ENCODE measurements at places on chromosomes 4 and X.

DNA sequence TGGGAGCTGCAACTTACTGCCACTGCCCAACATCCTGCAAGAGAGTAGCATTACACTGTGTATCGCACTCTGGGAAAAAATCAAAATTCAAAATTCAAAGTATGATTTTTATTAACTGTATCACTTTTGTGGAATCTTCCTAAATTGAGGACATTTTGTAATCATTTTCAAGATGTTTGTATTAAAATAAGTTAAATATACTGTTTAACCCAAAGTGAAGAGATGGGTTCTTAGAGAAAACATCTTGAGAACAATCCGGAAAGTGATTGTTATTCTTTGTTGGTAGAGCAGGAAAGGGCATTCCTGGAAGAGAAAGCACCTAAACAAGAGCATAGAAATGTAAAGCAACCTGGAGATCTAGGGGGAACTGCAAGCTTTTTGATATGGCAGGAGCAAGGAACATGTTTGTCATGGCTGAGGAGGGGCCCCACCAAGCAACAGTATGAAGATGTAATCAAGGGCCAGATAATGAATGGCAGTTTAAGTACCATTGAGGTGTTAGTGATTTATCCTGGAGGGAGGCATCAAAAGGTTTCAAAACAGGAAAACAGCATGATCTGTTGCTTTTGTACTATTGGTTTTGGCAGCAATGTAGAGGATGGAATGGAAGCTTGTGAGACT is 14.1 kb upstream of the SEC24D start:
- DNase-seq, result no peak

GRCh38 chr4:156169011-156169410 is 215.3 kb upstream of the CTSO start:
- no peak for DNase-seq

DNA sequence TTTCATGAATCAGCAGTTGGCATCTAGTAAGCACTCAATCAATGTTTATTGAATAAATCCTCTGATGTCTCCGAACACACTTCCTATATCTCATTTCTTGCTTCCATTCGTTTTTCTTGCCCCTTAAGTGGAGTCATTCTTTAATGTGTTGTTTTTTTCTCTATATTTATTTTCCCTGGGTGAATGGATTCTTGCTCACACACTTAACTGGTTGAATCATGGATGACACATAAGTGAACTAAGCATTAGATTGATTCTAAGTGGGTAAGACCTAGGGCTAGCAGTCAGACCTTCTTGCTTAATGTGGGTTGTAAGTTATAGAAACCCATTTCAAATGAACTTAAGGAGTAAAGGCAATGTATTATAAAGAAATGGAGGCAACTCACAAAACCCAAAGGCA is 111.1 kb downstream of the RTL3 start:
- DNase-seq, result no peak

GRCh38 chr4:176439611-176440010 is 119.8 kb downstream of the SPCS3 start:
- no peak for DNase-seq

DNA sequence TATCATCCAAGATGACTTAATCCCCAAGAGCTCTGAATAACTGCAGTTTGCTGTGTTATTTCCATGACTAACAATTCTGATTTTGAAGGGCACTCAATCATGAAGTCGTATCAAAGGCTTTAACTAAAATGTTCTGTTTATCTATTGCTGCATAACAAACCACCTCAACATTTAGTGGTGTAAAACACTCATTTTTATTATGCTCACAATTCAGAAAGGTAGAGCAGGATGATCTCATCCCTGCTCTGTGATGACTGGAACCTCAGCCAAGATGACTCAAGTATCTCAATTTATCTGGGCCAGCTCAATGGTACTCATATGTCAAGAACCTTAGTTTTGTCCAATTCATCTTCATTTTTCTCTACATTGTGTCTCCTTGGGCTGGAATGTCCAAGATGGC is 451.1 kb downstream of the PPARGC1A start:
- DNase-seq, result no peak

DNA sequence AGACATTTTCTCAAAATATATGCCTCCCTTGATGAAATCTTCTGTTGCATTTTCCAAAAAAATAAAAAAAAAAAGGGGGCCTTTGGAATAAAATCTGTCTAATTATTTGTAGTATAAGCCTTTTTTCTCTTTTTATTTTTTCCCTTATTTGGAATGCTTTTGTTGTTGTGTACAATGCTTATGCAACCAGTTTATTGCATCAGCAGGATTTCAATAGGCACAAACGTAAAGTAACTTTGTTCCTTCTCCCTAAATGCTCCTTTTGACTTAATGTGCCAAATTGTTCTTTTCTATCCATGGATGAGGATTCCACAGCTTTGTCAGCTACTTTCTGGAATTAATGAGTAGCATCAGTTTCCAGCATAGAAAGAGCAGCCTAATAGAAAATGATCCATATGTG is 59.6 kb upstream of the HPGD start:
- no peak for DNase-seq

GRCh38 chr4:38195911-38196310 is 235.7 kb downstream of the PTTG2 start:
- DNase-seq, result no peak

DNA sequence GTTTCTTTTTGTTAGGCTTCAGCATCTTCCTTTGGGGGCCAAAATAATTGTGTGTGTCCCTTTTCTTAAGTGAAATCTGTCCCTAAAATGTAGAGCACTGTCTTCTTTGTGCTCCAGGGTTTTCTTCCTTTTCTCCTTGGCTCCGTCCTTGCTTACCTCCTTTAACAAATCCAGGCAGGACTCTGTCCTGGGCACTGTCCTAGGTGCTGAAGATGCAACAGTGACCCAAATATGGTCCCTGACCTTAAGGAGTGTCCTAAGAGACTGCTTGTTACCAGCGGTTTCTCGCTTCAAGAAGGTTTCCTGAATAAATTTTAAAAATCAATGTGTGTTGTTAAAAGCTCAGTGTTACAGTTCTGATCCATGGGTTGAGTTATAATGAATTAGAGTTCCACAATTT is 471.8 kb downstream of the KCNIP4 start:
- no peak for DNase-seq

GRCh38 chr4:25110527-25111329 is 49.5 kb downstream of the SEPSECS start:
- no peak for DNase-seq

DNA sequence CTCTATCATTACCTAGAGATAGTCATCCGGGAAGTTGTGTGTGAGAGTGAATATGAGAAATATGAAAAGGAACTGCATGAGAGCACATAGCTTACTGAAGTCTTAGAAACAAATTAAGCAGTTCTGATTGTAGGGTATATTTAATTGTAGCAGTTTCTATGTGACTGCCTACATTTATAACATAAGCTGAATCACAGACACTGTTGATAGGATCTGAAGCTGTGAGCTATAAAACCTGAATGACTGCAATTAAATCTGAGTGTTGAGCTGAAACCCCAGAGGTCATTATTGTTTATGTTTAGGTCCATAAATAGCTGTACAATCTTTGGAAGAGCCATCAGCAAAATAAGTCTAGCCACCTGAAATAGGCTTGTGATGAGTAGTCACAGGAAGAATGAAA is 210.1 kb upstream of the CXCL13 start:
- DNase-seq, result no peak

DNA sequence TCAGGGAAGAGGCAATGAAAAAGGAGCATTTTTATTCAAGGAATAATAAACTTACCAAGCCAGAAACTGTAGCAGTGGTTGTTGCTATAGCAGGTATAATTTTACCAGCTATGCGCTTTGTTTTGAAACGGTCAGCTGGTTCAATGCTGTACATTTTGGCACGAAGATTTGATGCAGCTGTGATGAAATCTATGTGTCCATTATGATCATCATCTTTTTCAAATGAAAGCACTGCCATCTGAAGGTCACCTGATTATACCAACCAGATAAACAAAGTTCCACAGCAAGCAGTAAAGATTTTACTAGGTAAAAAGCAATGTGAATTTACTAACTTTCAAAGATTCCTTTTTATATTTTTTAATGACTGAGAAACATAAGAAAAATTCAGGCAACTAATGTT is 66.4 kb downstream of the STAP1 start:
- DNase-seq, result no peak

DNA sequence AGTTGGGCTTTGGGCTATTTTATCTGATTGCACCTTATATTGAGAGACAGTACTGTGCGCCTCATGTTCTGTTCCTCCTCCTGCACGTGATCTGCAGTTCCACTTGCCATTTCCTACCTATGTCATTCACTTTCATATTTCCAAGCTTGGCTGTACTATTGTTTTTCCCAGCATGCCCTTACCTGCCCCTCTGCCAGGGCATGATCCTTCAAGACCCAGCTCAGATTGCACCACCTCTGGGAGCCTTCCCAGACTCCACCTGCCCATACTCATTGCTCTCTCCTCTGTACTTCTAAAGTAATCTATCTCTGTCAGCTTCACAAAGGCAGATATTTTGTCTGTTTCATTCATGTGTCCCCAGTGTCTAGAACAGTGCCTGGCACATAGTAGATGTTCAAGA is 11.6 kb downstream of the SLC25A5 start:
- no peak for DNase-seq

DNA sequence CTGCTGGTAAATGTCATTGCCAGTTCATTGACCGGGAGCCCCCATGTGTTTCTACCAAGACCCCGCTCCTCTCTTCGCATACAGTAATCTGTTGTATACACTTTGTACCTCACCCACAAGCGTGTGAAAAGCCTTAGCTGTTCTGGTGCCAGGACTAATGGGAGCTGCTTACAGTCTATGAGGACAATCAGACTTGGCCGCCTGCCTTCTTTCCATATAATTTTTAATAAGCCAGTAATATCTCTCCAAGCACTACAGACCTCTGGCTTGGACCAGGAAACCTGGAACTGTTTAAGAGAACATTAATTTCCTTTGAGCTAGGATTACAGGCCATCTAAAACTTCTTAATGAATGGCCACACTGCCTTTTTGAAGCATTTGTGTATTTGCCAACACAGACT is 149.7 kb upstream of the MSX1 start:
- no peak for DNase-seq

GRCh38 chrX:115642895-115643530 is 82.0 kb downstream of the PLS3 start:
- no peak for DNase-seq

- no peak for DNase-seq
Observed at GRCh38 chr4:182019148-182019652, 224.0 kb upstream of the TENM3 start.

DNA sequence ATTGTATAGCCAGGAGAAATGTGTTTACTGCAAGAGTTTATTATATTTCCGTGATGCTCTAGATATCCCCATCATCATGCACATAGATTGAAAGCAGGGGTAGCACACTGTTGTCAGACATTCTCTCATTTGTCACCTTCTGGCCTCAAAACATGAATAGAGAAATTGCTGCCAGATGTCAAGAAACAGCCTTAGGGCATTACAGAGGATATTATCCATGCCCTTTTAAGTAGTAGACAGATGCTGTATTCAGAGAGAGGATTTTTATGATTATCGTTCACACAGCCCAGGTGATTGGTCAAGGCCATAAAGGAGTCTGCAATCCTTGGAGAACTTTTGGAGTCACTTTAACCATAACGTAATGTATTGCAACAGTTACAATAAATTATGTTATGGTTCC is 1961.5 kb upstream of the TENM3 start:
- DNase-seq, result no peak

DNA sequence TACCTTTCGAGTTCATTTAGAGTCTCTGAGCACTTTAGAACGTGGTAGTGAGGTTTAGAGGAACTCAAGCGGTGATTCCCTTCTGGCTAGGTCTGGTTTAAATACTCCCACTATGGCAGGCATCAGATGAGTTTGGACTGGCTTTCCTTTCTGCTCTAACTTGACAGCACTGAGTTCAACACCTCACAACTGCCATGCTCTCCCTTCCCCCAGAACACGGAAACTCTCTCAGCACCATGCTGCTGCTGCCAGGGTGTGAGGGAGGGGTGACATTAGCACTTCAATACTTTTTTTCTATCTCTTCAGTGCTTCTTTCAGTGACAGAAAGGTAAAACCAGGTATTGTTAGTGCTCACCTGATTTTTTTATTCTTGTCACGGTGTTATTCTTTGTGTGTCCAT is 234.5 kb upstream of the AGTR2 start:
- no peak for DNase-seq

DNA sequence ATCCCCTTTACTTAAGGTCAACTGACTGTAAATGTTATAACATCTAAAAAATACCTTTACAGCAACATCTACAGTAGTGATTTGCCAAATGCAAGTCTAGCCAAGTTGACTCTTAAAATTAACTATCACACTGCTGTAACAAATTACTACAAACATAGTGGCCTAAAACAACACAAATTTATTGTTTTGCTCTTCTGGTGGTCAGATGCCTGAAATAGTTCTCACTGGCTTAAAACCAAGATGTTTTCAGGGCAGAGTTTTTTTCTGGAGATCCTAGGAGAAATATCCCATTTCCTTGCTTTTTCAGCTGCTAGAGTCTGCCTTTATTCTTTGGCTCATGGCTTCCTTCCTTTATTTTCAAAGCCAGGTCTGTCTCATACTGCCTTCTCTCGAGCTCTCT is 120.5 kb downstream of the ADGRL3 start:
- no peak for DNase-seq

GRCh38 chr4:98626350-98626749 is 32.1 kb downstream of the TSPAN5 start:
- no peak for DNase-seq

- DNase-seq, result no peak
Observed at GRCh38 chr4:141352909-141353525, 132.3 kb downstream of the ZNF330 start.

GRCh38 chr4:74660866-74661265 is 133.5 kb downstream of the BTC start:
- DNase-seq, result no peak

DNA sequence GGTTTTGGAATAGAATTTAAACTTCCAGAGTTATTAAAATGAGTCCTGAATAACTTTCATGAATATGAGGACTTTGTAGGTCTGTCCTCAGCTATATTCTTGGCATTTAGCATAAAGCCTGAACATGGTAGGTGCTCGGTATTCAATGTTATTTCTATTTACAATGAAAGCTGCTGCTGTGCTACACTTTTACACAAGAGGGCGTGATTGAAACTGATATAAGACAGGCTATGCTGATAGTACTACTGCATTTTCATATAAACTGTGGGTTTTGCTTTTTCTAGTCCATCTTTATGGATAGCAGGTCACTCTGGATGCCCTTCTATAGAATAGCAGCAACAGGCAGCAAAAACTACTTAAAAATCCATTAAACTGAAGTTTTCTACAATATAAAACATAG is 12.3 kb upstream of the GNPDA2 start:
- no peak for DNase-seq

DNA sequence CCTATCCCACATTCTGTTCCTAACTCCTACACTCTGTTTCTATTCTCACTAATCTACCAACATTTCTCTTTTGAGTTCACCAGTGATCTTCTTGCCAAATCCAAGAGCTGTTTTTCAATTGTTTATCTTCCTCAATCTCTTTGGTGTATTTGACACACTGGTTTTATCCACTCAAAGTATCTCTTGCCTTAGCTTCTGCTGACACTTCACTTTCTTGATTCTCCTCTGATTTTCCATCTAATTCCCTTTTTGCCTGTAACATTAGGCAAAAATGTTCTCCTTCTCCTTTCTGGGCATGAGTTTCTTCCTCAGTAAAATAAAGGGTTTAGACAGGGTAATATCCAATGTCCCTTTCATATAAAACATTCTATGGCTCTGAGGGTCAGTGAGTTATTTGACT is 26.2 kb downstream of the GRIA3 start:
- no peak for DNase-seq
